Activated T-helper 1 cell treated with anti-CD3 and anti-CD28 coated beads, Interleukin-2, amount 50 U/mL, for 16 hours (primary cell): ENCODE measurements at places on chromosomes 12 and 14.

- DNase-seq: no peak
Observed at GRCh38 chr14:92026548-92027190, 13.2 kb downstream of the TRIP11 start.

DNA sequence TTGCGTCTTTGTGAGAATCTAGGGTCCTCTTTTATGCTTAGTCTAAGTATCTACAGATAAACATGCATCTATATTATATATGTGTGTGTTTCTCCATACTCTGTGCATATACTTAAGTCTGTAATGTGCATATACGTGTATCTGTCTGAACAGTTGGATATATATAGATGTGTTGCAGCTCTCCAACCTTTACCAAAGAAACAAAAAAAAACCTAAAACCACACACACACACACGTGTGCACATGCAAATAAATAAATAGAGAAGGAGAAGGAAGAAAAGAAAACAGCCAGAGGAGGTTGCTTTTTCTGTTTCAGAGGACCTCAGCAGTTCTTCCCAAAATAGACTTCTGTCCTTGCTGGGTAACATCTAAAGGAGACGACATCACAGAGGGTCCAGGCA, 244.9 kb downstream of the CACNA1C start:
- no peak for DNase-seq

- no peak for DNase-seq
Observed at GRCh38 chr14:80387563-80387981, 176.3 kb upstream of the DIO2 start.

- DNase-seq: no peak
Observed at GRCh38 chr14:94142247-94142646, 12.8 kb upstream of the IFI27L2 start.

DNA sequence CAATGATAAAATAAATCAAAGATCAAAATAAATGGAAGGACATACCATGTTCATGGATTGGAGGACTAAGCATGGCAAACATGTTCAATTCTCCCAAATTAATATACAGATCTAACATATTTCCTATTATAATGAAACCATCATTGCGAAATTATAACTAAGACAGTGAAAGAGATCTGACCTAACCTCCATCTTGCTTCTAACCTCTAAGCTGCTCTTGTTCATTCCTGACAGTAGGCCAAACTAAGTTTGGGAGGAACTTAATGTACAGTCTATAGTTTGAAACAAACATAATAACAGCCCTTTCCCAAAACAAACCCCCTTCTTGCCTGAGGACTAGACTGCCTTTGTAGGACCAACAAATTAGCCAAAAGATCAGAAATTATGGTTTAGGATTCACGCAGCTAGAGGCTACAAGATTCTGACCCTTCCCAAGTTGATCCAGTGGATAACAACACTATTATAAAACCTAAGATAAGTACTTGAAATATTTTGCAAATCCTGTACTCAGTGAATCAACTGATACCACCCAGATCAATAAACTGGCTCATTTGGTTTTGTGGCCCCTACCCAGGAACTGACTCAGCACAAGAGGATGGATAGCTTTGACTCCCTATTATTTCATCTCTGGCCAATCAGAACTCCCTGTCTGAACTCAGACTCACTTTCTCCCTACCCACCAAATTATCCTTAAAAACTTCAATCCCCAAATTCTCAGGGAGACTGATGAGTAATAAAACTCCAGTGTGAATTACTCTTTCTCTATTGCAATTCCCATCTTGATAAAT, 41.7 kb upstream of the OR5AU1 start:
- no peak for DNase-seq

GRCh38 chr14:94646066-94646465, 33.9 kb downstream of the SERPINA3 start:
- no peak for DNase-seq

- no peak for DNase-seq
Observed at GRCh38 chr12:57983858-57984505, 42.6 kb downstream of the ATP23 start.

- DNase-seq: no peak
Observed at GRCh38 chr12:52009081-52009751, 2.5 kb downstream of the TAMALIN start.

DNA sequence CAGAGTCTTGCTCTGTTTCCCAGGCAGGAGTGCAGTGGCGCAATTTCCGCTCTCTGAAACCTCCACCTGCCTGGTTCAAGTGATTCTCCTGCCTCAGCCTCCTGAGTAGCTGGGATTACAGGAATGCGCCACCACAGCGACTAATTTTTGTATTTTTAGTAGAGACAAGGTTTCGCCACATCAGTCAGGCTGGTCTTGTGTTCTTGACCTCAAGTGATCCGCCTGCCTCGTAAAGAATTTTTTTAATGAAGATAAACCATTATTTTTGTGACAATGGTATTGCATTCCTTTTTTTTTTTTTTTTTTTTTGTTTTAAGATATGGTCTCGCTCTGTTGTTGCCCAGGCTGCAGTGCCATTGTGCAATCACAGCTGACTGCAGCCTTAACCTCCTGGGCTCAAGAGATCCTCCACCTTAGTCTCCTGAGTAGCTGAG, 25.8 kb downstream of the ACVR1B start:
- no peak for DNase-seq

GRCh38 chr12:1463073-1463905, 131.1 kb downstream of the FBXL14 start:
- DNase-seq: no peak

GRCh38 chr12:48022676-48023385, 18.6 kb upstream of the COL2A1 start:
- no peak for DNase-seq

GRCh38 chr12:100154474-100155247, 12.0 kb upstream of the BLTP3B start:
- peak; percentile 49 for DNase-seq

DNA sequence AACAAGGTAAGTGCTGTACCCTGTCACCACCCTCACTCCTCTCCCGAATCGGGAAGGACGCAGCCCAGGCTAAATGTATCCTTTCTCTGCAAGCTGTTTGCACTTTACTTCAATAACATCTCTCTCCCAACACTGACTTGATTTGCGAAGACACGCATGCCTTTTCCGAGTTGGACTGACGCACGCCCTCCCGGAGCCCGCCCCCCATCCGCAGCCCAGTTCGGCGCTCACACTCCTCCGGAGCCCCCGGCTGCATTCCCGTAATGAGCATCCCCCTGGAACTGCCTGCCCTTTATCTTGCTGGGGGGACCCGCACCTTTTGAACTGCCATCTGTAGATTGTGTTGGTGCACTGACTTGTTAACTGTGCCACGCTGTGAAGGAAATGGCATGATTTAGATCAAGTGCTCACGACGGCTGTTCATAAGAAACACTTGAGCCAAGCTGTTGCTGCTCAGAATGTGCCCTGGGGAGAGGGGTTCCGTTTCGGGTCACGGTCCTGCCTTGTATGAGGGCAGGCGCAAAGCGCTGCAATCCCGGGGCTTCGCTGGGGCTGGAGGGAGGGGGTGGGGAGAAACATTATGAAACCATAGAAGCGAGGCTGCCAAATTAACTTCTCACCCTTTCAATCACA, 176.6 kb upstream of the CDKN3 start:
- DNase-seq: no peak

DNA sequence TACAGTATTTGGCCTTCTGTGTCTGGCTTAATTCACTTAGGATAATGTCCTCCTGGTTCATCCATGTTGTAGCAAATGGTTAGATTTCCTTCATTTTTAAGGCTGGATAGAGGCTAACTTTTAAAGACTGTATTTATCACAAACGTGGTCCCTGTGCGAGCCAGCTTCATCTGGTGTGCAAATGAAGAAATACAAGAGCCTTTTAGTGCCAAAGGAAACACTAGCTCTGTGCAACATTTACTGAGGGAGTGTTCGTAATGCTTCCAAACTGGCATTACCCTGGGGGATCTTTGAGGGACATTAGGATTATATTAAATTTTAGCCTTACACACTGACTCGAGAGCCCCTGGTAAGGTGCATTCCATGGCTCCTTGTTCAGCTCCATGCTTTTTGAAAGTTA, 43.0 kb upstream of the SLC38A2 start:
- no peak for DNase-seq

DNA sequence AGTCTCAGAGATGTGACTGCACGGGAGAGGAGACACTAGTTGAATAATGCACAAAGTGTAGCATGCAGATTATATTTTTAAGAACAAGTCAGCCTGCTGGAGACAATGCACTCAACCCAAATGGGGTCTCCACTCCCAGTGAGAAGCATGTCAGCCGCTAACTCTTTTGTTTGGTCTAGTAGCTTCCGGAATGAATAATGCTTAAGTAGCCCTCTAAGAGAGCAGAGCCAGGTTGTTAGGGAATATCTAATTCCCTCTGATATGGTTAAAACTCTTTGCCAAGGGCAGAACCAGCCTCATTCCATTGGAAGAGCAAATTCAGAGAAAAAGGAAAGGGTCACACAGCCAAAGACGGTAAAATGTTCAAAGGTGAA, 80.4 kb downstream of the DAD1 start:
- no peak for DNase-seq

GRCh38 chr14:103546652-103547454, 15.6 kb downstream of the BAG5 start:
- DNase-seq: peak; percentile 61

DNA sequence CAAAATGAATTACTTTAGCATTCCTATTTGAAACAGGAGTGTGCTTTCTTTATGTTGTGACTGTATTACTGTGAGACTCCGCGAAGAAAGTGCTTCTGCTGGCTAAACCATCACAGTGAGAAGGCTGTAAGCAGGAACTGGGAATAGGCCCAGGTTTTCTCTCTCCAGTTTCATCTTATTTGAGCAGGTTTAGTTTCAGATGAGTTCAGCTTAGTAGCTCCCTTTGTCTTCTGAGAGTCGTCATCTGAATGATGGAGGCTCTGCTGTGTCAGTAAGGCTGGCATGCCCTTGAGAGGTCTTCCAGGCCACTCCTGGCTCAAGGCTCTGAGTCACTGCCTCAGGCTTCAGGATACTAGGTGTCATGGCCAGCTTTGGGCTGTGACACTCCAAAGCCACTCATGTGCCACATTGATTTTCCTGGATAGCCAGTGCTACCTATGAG, 205.6 kb upstream of the RGS6 start:
- no peak for DNase-seq

- no peak for DNase-seq
Observed at GRCh38 chr14:100692859-100693558, 33.7 kb upstream of the DLK1 start.

DNA sequence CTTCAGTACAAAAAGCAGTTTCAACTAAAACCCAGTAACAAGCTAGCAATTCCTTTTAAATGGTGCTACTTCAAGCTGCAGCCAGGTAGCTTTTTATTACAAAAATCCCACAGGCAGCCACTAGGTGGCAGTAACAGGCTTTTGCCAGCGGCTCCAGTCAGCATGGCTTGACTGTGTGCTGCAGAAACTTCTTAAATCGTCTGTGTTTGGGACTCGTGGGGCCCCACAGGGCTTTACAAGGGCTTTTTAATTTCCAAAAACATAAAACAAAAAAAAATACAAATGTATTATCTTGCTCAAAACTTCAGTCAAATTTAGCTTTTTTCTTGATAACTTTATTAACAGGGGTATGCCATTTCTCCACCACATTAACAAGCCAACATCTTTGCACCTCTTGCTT, 3.6 kb upstream of the CLEC4E start:
- peak; percentile 63 for DNase-seq

GRCh38 chr12:109358154-109358869, 10.6 kb downstream of the MYO1H start:
- DNase-seq: no peak

- DNase-seq: no peak
Observed at GRCh38 chr12:46567667-46568066, 195.1 kb upstream of the SLC38A2 start.

DNA sequence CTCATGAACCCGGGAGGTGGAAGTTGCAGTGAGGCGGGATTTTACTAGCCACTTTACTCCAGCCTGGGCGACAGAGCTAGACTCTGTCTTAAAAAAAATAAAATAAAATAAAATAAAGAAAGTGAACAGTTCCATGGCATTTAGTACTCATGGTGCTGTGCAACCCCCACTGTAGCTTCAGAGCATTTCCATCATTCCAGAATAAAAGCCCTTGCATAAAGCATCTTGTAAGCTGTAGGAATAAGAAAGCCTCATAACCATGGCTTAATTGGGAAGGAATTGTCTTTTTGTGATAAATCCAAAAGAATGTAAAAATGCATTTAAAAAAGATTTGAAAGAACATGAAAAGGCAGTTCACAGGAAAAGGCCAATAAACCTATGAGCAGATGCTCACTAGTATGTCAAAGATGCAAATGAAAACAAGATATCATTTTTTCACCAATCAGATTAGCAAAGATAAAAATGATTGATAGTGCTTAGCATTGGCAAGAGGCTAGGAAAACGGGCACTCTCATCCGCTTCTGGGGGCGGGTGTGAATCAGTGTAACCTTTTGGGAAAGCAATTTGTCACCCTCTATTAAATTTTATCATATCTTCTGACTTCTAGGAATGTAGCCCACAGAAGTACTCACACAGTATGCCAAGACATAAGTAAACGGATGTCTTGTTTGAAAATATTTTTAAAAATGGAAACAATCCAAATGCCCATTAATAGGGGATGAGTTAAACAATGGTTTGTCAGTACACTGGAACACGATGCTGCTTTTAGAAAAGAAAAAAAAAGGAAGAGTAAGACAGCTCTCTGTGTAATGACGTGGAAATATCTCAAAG, 46.6 kb downstream of the CFAP251 start:
- DNase-seq: no peak

DNA sequence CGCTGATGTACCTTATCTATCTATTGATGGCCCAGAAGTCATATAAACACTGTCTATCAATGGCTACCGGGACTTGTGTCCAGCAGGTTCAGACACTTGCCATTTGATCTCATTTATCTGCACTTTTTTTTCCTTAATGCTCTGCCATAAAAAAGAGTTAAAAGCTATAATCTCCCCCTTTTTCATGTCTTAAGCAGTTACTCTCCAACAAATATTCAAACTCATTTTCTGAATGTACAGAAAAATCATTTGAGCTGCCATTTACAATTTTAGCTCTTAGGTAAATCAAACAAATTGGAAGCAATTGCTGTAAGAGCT, 101.4 kb downstream of the SLC8A3 start:
- no peak for DNase-seq

DNA sequence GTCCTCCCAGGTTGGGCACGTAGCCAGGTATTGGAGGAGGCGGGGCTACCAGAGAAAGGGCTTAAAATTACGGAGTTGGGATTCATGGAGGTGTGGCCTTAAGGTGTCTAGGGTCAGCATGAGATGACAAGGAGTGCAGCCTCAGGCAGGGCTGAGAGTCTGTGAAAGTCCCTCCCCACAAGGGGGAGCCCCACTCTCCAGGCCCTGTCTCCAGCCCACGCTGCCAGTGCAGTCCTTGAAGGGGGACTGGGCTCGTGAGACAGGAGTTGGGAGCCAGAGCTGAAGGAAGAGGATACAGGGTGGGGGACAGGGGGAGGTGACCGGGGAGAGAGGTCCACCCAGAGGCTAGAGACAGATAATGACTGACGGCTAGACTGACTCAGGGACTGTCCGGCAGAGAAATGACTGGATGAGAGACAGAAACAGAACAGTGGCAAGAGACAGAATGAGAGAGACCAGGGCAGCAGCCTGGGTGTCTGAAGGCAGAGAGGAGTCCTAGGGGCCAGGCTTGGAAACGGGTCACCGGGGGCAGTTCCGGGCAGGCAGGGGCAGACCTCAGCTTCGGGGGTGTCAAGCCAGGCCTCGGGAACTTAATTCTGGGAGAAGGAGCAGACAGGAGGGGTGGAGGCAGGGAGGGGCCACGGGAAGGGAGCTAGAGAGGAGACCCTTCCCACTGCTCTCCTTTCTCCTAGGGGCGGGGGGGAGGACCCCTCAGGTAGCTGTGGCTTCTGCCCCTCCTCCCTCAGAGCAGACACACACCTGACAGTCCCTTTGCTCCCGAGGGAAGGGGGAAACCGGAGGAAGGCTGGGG, 970 bp downstream of the CDH24 start:
- peak; percentile 51 for DNase-seq
